ENCODE measurements at places on chromosomes 3 and 15.

DNA sequence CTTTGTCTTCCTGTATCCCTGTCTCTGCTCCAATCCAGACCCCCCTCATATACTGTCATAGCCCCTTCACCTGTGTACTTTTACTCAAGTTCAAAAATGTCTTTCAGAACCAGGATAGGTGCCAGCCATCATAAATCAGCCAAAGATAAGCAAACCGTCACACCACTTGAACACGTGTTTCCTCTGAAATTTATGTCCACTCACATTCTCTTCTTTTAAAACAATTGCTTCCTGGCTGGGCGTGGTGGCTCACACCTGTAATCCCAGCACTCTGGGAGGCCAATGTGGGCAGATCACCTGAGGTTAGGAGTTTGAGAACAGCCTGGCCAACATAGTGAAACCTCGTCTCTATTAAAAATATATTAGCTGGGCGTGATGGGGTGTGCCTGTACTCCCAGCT is 74.1 kb downstream of the IGF2BP2 start:
- no peak for DNase-seq

DNA sequence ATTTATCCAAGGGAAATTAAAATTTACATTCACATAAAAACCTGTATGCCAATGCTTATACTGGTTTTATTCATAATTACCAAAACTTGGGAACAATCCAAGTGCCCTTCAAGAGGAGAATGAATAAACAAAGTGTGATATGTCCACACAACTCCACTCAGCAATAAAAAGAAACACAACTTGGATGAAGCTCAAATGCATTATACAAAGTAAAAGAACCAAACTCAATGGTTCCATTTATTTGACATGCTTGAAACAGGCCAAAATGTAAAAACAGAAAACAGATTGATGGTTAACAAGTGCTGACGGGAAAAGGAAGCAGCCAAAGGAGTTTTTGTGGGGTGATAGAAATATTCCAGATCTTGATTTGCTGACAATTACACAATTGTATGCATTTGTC is 23.5 kb downstream of the OCA2 start:
- DNase-seq, result no peak

GRCh38 chr3:155780291-155780690 is 25.8 kb downstream of the C3orf33 start:
- DNase-seq, result no peak

GRCh38 chr15:27328608-27329007 is 357.6 kb downstream of the GABRG3 start:
- no peak for DNase-seq

GRCh38 chr15:84889313-84889990 is 5.0 kb downstream of the SLC28A1 start:
- no peak for DNase-seq

- DNase-seq, result peak; percentile 50
These were observed 133.4 kb downstream of the TPRA1 start for GRCh38 chr3:127457094-127457475.

GRCh38 chr3:61299343-61300005 is 48.2 kb upstream of the FHIT start:
- DNase-seq, result peak; percentile 94

GRCh38 chr3:161672478-161672877 is 175.9 kb downstream of the OTOL1 start:
- no peak for DNase-seq

- DNase-seq, result no peak
These were observed 59.1 kb downstream of the SMAD6 start for GRCh38 chr15:66760968-66761725.

DNA sequence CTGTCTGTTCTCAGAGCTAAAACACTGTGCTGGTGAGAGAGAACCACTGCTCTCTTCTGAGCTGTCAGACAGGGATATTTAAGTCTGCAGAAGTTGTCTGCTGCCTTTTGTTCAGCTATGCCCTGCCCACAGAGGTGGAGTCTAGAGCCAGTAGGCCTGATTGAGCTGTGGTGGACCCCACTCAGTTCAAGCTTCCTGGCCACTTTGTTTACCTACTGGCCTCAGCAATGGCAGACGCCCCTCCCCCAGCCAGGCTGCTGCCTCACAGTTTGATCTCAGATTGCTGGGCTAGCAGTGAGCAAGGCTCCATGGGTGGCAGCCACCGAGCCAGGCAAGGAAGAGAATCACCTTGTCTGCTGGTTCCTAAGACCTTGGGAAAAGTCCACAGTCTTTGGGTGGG is 21.0 kb upstream of the CACNA1D start:
- no peak for DNase-seq

GRCh38 chr3:129688271-129688895 is 81.9 kb upstream of the PLXND1 start:
- peak; percentile 39 for DNase-seq

- DNase-seq, result peak; percentile 13
These were observed 104.5 kb downstream of the ADCY5 start for GRCh38 chr3:123344175-123344906.

- peak; percentile 40 for DNase-seq
These were observed at the start of gene C15orf39 for GRCh38 chr15:75201616-75202250. C15orf39 (plus strand) TSS chr15:75201882; CDS start chr15:75206049, 4,167 bp downstream.

DNA sequence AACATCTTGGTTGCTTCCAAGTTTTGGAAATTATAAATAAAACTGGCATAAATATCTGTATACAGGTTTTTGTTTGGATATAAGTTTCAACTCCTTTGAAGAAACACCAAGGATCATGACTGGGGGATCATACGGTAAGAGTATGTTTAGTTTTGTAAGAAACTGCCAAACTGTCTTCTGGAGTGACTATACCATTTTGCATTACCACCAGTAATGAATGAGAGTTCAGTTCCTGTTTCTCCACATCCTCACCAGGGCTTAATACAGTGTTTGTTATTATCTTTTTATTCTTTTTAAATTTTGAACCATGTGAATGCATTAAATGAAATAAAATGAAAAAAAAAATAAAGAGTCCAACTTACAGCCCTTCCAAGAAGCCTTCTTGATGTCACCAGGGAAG is 3.7 kb upstream of the ANKUB1 start:
- no peak for DNase-seq

DNA sequence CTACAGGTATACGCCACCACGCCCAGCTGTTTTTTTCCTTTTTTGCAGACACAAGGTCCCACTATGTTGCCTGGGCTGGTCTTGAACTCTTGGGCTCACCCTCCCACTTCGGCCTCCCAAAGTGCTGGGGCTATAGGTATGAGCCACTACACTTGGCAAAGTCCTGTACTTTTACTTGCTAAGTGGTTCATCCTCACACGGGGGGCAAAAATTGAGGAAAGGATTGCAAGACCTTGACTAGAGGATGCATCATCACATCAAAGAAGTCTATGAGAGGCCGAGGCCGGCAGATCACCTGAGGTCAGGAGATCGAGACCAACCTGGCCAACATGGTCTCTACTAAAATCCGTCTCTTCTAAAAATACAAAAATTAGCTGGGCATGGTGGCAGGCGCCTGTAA is 116.5 kb upstream of the FAM174B start:
- no peak for DNase-seq

- peak; percentile 29 for DNase-seq
These were observed at the start of gene PRTG for GRCh38 chr15:55742927-55743728. PRTG (minus strand) TSS chr15:55743152; CDS start chr15:55742931, 221 bp downstream.

DNA sequence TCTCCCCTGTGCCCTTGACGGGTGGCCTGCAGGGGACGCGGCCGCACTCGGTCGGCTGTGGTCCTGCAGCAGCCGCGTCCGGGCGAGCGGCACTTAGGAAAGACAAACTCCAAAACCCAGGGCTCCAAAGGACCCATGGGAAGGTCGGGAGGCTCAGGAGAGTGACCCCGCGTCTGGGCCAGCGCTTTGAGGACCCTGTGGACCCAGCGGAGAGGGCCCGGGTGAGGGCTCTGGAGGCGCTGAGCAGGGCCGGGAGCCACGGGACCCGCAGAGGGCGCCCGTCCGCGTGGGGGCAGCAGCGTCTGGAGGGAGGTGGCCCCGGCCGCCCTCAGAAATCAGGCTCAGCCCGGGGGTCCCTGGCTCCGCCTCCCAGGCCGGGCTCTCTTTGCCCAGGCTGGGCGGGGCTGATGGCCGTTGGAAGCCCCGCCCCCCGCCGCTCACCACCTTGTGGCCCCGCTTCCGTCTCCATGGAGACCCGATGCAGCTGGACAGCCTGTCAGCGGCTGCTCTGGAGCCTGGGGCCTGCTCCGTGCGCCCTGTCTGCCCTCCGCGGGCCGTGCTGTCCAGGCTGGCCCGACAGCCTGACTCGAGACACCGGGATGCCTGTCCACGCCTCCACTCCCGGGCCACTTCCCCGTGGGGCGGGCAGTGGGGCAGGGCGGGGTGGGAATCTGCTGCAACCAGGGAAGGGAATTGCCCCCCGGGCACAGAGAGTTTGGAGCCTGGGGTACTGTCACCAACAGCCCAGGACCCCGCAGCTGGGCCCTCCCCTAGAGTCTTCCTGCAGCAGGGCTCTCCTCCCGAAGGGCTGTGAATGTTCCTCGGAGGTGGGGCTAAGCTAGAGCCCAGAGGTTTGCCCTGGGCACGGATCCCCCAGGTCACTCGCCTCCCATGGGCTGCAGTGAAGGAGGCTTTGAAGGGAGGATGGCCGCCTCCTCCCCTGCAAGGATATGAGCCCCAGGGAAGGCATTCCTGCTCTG is 34.8 kb upstream of the RPL32 start:
- DNase-seq, result no peak

- DNase-seq, result peak; percentile 53
These were observed 3.4 kb upstream of the RFTN1 start for GRCh38 chr3:16516695-16517481.

GRCh38 chr15:51931638-51932037 is 39.9 kb downstream of the LEO1 start:
- DNase-seq, result peak; percentile 14

- DNase-seq, result no peak
These were observed 15.8 kb upstream of the SSUH2 start for GRCh38 chr3:8660175-8661118.

GRCh38 chr3:129398803-129399144 is 29.7 kb downstream of the EFCAB12 start:
- DNase-seq, result no peak

DNA sequence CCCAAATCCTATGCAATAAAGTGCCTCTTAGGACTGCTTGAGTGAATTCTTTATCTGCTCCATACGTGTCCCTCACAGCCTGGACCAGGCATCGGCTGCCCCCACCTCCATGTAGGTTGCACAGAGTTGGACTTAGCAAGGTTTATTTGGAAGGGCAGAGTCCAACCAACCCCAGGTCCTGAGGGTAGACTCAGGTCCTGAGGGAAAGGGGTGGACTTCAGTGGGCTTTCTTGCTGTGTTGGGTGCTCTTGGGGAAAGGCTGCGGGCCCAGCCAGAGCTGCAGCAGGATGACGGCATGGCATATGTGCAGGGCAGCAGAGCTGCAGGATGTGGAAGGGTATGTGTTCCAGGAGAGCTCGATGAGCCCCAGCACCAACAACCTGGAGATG is 6.5 kb downstream of the ALG3 start:
- DNase-seq, result no peak

GRCh38 chr3:148943506-148944205 is 47.7 kb upstream of the GYG1 start:
- peak; percentile 92 for DNase-seq

GRCh38 chr3:47855461-47856383 is 52.8 kb downstream of the DHX30 start:
- no peak for DNase-seq

- DNase-seq, result no peak
These were observed 65.3 kb downstream of the EPHB3 start for GRCh38 chr3:184626923-184627322.

DNA sequence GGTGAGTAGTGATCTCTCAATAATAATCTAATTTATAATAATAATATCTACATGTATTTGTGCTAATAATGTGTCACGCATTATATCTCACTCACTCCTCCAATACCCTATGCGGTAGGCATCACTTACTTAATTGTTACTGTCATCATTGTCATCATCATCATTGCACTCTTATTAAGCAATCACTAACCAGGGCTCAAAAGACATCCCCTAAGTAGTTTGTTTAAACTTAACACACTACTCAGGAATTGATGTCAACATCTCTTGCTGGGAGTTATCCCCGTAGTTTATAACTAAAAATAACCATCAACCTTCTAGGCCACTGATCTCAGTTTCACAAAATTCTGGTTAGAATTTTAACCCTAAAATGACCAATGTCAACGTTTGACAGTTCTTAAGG is 56.8 kb upstream of the ICE2 start:
- DNase-seq, result peak; percentile 9

GRCh38 chr15:89870006-89870405 is 23.8 kb downstream of the AP3S2 start:
- no peak for DNase-seq

- peak; percentile 84 for DNase-seq
These were observed 16.9 kb upstream of the LRRC31 start for GRCh38 chr3:169886671-169887070.

GRCh38 chr3:115960799-115961198 is 337.5 kb downstream of the GAP43 start:
- no peak for DNase-seq

- DNase-seq, result no peak
These were observed 992.7 kb downstream of the NTRK3 start for GRCh38 chr15:87263871-87264270.

DNA sequence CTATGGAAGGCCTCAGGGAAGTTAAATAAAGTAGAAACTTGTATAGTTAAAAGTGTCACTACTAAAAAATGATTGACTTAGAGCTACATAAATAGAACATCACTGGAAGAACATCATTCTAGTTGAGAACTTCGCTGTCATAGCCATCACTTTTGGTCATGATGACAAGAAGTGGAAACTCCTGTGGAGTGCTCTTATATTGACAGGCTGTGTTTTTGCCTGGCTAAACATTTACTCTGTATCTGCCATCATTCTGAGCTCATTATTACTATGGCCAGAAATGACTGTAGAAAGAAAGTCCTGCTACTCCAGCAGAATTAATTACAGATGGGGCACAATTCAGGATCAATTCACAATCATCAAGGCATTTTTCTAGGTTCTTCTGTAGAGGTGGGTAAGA is 165.1 kb upstream of the GOLIM4 start:
- no peak for DNase-seq

GRCh38 chr3:63245726-63246241 is 32.3 kb upstream of the SYNPR start:
- no peak for DNase-seq

DNA sequence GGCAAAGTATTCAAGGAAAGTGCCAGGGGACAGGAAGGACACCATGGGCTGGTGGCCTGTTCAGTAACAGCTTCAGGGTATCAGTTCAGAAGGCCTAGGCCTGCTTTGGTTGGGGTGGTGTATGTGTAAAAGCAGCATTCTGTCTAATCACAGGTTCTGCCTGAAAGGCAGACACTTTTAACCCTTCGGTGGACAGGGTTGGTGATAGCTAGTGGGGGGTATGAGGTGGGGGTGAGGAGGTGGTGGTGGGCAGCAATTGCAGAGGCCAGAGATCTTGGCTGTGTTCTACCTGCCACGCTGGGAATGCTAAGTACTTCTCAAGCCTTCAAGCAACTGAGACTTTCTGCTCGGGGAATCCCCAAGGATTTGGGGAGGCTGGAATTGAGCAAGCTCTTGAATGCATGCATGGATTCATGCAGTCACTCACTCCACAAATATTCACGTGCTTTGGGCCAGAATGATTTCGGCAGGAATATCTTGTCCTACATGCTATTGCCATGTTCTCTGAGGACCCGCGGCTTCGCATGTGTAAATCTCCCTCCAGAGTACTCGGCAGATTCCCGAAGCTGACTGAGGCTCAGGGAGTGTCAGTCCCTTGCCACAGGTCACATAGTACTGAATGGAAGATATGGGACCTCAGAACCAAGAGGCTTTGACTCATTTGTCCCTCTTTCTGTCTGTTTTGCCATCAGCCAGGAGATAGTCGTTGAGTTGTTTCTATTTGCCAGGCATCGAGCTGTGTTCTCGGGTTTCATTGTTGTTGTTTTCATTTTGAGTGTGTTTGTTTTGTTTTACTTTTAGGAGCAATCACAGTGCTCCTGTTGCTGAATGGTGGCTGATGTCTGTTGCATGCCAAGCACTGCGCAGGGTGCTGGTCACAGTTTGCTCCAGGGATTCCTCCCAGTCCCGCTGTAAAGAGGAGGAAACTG is 65.5 kb downstream of the SMAD3 start:
- peak; percentile 67 for DNase-seq

Data from renal cortical epithelial cell (primary cell).